HS-5 (cell line): ENCODE measurements at places on chromosomes 5 and 9.

DNA sequence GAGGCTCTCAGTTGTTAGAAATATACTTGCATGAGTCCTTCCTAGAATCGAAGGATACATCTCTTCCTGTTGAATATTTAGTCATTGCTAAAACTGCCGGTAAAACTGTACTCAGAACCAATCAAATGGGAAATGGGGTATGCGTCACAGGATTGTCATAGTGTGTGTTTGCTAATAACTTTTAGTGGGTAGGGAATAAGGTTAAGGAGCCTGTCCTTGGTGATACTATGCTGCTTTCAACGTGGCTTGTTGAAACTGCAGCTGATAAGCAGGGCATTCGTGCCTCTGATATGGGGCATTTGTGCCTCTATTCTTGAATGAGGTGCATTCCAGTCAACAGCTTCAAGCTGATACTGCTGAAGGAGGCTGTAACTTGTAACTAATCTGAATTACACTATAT lies 26.6 kb downstream of the HABP4 start:
- DNase-seq = no peak

DNA sequence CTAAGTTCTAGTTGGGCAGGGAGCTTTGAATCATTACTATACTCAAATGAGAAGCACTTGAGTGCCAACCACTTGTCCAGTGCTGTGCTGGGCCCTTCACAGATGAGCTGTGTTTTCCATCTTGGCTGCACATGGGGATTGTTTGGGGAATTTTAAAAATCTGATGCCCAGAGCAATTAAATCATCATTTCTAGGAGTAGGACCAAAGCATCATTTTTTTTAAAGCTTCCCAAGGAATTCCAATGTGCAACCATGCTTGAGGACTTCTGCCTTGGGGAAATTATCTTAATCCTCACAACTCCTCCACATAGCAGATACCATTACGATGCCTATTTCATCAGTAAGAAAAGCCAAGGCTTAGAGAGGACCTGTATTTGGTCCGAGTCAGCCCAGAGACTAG lies 131.4 kb downstream of the TMEM174 start:
- DNase-seq = no peak

DNA sequence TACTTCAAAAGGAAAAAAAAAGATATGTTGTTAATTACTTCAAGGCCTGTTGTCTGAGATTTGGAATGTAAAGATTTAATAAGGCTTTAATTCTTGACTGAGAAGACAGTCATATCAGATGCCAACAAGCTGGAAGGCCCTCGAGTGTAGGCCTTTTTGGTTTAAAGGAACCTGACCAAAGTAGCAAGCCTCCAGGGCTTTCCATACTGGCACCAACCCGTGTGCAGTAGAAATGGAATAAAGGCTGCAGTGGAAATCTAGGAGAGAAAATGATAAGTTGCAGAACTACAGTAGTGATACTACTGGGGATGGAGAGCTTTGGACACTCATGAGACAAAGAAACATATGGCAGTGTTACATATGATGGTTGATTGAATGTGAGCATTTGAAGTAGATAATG lies 358.0 kb downstream of the TAF11L14 start:
- no peak for DNase-seq

GRCh38 chr9:1804128-1804865 lies 210.8 kb upstream of the SMARCA2 start:
- no peak for DNase-seq

GRCh38 chr5:153824909-153825308 lies 213.8 kb downstream of the FAM114A2 start:
- DNase-seq = no peak

DNA sequence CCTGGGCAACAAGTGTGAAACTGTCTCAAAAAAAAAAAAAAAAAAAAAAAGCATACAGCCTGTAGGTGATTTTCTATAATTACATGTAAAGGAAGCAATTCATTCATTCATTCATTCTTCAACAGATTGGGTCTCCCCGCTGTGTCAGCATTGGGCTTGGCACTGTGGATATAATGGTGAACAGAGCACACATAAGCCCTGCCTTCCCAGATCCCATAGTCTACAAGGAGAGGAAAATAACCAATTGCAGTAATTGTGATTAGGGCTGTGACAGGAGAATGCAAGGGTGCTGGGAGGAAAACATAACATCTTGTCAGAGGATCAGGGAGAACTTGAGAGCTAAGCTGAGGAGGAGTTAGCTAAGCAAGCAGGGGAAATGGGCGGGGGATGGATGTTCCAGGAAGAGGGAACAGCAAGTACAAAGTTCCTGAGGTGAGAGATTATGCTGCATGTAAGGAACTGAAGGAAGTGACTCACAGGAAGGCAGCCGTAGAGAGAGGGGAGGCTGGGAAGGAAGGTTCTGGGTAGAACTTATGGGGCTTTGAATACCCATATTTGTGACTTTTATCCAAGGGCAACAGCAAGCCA lies 24.0 kb upstream of the KLF9 start:
- DNase-seq = no peak
